ENCODE measurements at places on chromosomes 13 and 19.

- peak; percentile 81 for DNase-seq
These were observed 1.1 kb downstream of the SHISA2 start for GRCh38 chr13:26050568-26051230.

DNA sequence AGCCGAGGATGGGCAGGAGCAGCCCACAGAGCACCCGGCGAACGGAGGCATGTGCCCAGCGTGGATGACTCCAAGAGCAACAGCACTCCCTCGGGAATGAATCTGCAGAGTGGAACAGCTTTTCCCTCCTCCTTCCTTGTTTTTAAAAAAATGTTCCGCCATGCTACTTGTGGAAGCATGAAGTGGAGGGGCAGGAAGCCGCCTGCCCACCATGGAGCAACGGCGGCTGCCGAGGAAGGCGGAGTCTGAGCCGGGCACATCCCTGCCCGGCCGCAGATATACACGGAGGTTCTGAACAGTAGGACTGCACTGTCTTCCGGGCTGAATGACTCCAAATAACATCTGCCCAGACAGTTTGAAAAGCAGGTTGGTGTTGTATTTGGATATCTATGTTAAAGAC lies 65.2 kb downstream of the SOX1 start:
- DNase-seq: no peak

DNA sequence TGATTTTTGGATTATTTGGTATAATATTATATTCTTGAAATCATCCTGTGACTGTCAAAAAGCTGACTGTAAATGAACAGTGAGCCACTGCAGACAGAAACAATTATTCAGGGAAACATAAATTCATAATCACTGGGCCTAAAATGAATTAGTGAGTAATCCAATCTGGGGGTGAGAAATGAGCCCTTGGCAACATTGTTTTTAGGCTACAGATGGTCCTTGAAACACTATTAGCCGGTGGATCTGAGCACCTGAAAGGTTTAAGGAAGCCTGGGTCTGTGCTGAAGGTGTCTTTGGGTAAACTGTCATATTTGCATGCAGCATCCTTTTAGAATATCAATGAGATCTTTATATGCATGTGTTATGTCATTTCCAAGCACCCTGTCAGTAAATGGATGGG lies 290.7 kb downstream of the ATP8A2 start:
- DNase-seq: no peak

DNA sequence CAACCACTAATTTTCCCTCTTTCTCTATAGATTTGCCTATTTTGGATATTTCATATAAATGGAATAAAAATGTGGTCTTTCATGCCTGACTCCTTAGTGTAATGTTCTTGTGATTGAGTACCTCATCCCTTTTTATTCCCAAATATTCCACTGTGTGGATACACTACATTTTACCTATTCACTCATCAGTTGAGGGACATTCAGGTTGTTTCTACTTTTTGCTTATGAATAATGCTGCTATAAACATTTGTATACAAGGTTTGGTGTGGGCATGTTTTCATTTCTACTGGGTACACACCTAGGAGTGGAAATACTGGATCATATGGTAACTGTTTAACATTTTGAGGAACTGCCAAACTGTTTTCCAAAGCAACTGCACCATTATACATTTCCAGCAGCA lies 5.1 kb upstream of the WBP4 start:
- DNase-seq: no peak

- peak; percentile 44 for DNase-seq
These were observed 117.9 kb downstream of the STOML3 start for GRCh38 chr13:38872693-38873092.
